ENCODE measurements at places on chromosomes 3 and 15.
A peak's percentile ranks its signal among the peaks of the same experiment; 100 is the strongest.

DNA sequence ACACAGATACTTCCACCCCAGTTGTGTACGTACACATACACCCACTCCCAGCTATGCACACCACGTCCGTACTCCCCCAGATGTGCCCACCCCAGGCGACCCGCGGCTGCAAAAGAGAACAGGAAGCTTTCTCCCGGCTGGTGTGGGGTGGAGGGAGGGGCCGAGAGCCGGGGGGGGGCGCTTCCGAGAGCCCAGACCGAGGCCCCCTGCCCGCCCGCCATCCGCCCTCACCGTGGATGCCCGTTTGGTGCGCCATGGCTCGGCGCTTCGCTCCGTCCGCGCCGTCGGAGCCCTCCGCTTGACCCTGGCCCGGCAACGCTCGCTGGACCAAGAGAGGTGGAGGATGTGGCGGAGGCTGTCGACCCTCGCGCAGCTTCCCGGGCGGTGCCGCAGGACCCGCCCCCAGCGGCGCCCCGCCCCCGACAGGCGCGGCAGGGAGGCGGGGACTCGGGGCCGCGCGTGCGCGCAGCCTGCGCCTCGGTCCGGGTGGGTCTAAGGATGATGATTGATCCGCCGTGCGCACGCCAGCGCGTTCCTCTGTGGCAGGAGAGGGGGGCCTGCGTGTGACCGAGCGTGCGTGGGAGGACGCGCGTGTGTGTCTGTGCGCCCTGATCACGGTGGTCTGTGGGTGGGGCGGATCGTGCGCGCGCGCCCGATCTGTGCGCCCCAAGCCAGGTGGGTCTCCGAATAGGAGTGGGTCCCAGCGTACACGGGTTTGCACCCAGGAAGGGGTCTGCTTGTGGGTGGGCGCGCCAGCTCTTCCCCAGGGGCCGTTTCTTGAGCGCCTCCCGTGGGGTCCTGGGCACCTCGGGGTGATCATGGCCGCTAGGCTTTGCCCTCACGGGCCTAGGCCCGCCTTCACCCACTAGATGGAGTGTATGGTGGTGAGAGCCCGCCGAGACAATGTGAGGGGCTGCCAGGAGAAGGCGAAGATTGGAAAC, at the start of gene TWF2:
Gene TWF2 (minus strand): TSS at position 398 of the 941 bp plus-strand sequence. CDS start 142 bp downstream, at position 256.
- peak; percentile 24 for DNase-seq

GRCh38 chr3:38224357-38224756, 41.3 kb upstream of the SLC22A13 start:
- no peak for DNase-seq

DNA sequence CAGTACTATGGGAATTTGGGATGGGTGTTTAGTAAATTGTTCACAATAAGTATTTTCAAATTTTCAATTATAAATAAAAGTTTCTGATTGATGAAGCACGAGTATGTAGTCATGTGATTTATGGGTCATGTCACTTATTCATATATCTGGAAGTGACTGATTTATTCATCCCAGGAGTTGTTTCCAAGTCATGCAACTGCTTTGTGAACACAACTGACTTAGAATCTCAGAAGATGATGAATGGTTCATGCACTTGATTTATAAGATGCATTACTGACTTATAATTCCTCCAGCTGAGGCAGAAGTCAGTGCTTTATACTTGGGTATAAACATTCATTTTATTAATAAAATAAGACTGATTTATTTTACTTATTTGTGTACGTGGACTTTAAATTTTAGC, 137.8 kb upstream of the CBLB start:
- no peak for DNase-seq

DNA sequence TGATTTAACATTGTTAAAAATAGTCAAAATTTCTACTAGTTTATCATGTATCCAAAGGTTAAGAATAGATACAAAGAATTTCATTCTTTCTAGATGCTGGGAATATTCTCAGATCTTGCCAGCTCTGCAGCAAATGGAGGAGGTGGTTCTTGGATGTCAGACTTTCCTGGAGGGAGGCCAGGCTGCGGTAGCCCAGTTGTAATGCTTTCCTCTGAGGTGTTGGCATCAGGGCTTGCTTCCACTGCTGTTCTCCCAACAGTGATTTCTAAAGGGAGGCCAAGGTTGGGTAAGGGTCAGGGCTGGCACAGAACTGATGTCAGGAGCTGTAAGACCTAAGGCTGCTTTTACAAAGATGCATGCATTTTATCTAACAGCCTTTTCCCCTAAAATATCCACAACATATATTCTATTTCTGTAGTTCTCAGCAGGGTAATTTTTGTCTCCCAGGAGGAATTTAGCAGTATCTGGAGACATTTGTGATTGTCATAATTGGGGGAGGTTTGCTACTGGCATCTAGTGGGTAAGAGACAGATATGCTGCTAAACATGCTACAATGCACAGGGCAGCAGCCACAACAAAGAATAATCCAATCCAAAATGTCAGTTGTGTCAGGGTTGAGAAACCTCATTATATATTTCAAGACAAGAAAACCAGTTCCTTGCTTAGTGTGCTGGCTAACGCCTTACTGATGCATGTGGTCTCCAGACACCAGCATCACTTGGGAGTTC, 42.0 kb upstream of the SPTSSB start:
- DNase-seq: peak; percentile 22

DNA sequence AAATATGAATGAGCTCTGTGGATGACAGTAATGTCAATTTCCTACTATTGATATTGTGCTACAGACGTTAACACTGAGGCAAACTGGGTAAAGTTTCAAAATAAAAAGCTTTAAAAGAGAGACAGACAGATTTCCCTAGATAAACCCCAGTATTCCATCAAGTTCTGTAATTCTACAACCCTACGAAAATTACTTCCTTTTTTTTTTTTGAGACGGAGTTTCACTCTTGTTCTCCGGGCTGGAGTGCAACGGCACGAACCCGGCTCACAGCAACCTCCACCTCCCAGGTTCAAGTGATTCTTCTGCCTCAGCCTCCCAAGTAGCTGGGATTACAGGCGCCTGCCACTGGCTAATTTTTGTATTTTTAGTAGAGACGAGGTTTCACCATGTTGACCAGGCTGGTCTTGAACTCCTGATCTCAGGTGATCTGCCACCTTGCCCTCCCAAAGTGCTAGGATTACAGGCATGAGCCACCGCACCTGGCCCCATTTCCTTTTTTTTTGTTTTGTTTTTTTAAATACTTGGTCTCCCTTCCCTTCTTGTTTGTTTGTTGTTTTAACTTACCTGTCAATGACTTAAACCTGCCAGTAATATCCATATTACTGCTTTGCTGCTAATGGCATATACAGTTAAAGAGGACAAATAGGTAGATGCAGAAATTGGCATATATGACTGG, 57.2 kb downstream of the CBLB start:
- no peak for DNase-seq

DNA sequence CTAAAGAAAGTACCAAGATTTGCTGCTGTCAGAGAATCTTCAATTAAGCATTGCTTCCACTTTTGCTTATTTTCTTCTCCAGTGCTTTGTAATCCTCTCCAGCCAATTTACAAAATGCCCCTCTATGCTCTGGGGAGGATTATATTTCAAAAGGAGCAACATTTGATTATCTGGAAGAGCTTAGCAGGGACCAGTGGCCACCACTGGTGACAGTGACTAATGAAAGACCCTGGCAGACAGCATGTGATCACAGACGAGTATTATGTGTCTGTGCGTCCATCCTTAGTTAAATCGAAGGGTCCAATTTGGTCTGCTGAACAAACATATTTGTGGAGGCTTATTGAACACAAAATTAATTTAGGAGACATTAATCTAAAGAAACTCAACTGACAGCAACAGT, 152.6 kb downstream of the ZNF621 start:
- no peak for DNase-seq

DNA sequence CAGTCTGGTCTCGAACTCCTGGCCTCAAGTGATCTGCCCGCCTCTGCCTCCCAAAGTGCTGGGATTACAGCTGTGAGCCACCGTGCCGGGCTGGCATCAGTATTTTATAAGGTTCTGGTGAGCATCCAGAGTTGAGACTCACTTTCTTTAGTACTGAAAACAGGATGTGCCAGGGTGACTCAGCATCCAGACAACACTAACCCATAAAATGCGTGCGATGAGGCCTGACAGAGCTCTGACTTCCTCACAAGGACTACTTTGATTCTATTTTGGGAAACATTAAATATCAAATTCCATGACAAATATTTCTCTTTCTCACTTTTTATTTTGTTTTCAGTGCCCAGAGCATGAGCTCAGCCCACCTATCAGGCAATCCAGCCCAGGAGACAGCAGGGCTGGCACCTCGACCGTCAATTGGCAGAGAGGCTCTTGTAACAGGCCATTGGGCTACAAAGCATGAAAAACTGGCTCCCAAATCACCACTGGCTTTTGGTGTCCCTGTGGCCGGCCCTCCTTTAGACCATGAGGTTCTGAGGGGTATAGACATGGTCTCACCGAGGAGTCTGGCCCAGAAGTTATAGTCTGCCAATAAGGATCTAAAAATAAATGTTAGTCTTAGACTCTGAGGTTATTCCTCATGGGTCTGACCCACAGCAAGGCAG, 75.0 kb downstream of the FEM1B start:
- DNase-seq: no peak

DNA sequence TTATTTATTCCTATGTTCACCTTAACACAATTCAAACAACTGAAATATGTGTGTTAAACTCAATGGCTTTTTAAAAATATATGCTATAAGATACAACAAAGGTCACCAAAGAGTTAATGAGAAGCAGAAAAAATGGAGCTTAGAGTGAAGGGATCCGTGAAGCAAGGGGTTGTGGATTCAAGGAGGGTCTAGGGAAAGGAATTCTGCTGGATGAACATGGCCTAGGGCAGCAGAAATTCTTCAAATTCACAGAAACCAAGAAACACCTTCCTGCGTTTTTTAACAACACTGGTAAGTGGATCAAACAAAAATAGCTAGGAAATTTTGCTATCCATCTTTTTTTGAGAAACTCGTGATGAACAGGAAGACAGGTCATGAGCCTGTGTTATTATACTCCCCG, 59.3 kb upstream of the PLSCR5 start:
- no peak for DNase-seq

- DNase-seq: no peak
These were observed 137.0 kb downstream of the ADAMTS17 start for GRCh38 chr15:100204771-100205170.

- DNase-seq: no peak
These were observed 105.1 kb downstream of the CPN2 start for GRCh38 chr3:194245975-194246561.

GRCh38 chr3:156106721-156107373, 13.5 kb upstream of the KCNAB1 start:
- DNase-seq: no peak

- DNase-seq: no peak
These were observed 11.9 kb downstream of the ABHD6 start for GRCh38 chr3:58249358-58250092.

DNA sequence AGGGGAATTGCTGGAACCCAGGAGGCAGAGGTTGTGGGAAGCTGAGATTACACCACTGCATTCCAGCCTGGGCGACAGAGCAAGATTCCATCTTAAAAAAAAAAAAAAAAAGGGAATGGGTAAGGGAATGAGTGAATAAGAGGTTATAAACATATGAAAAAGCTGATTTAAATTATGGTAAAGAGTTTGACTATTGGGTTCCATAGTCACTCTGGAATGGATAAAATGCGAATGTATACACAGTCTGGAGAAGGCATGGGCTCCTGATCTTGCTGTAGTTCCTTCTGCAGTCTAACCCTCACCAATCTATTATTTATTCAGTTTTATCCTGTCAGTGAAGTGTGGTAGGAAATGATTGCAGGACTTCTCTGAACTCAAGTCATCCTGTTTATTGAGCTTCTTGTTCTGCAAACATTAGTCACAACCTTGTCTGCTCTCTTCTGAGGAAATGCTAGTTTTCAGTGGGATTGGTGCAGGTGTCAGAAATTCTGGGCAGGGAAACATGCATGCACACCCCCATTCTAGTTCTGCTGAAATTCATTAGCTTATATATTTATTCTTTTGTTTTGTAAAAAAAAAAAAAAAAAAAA, 190.9 kb upstream of the CFAP20DC start:
- DNase-seq: no peak

- no peak for DNase-seq
These were observed 44.8 kb downstream of the ALDH1L1 start for GRCh38 chr3:126135406-126136076.

GRCh38 chr3:116618138-116618537, 91.4 kb upstream of the TUSC7 start:
- DNase-seq: no peak

- DNase-seq: no peak
These were observed 2.1 kb downstream of the ZFAND6 start for GRCh38 chr15:80061582-80061981.

GRCh38 chr15:66702787-66703539, 927 bp downstream of the SMAD6 start:
- no peak for DNase-seq

- no peak for DNase-seq
These were observed 61.9 kb downstream of the HMG20A start for GRCh38 chr15:77482570-77482969.

DNA sequence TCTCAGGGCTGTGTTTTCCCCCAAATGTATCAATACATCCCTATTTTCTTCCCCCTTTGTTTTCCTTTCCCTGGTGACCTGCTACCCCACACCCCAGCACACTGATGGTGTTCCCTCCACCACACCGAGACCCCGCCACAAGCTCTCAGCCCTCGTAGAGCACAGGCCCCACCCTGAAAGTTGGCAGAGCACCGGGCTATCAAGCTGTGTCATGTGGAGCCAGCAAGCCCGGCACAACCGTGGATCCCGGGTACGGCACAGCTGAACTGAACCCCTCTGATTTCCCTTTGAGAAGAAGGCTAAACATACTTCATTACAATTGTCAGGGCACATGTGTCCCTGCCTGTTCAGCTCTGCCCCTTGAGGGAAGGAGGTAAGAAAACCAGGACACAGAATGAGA, 69.9 kb downstream of the LRIG1 start:
- no peak for DNase-seq

DNA sequence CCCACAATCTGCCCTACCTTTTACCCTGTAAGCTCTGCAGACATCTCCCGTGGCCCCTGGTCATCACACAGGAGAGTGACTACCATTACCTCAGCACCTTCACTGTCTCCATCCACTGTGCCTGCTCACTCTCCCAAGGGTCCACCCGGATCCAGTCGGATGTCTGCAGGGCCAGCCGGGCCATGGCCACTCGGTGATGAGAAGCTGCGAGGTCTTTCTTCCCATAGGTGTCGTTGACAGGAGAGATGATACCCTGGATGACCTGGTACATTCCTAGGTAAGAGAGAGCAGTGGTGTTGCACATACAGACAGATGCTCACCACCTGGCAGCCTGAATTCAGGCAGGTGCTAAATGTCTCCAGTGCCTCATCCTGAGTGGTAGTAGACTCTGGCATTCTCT, 39.2 kb upstream of the RBP1 start:
- DNase-seq: no peak

GRCh38 chr3:110491413-110491812, 580.2 kb upstream of the NECTIN3 start:
- no peak for DNase-seq

- no peak for DNase-seq
These were observed 118.6 kb upstream of the PRR20G start for GRCh38 chr3:127406309-127407025.

GRCh38 chr3:4474683-4475490, 7.8 kb upstream of the SUMF1 start:
- DNase-seq: no peak

- DNase-seq: peak; percentile 41
These were observed 125.6 kb downstream of the SRGAP3 start for GRCh38 chr3:9123840-9124239.

GRCh38 chr3:183468424-183468823, 40.0 kb upstream of the MCF2L2 start:
- no peak for DNase-seq

GRCh38 chr3:14138109-14138877, 13.4 kb downstream of the TMEM43 start:
- DNase-seq: no peak

- no peak for DNase-seq
These were observed 23.0 kb downstream of the IGDCC3 start for GRCh38 chr15:65354835-65355172.

- DNase-seq: no peak
These were observed 231.3 kb upstream of the SEMA6D start for GRCh38 chr15:47486040-47486439.

Measured in NCI-H446 treated with DMSO at 0.1 percent for 48 hours (cell line).